ENCODE measurements at places on chromosomes 2 and 18.

DNA sequence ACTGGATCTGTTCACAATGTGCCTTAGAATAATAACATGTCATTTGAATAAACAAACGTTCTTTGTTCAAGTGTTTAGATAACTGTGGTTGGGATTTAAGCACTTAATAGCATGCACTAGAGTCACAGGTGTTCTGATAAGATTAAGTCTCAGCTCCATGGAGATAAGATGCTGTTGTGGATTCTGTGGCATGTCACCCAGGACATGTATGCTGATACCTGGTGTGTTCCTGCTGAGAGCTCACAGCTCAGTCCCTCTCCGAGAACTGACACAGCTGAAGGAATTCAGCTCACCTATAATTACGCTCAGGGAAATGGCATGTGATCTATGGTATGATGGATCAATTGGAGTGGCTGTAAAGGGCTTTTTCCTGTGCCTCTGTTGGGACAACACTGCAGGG, 75.4 kb upstream of the ST6GAL2 start:
- no peak for DNase-seq

- no peak for DNase-seq
Measured at GRCh38 chr2:226354434-226354833, 445.2 kb downstream of the IRS1 start.

DNA sequence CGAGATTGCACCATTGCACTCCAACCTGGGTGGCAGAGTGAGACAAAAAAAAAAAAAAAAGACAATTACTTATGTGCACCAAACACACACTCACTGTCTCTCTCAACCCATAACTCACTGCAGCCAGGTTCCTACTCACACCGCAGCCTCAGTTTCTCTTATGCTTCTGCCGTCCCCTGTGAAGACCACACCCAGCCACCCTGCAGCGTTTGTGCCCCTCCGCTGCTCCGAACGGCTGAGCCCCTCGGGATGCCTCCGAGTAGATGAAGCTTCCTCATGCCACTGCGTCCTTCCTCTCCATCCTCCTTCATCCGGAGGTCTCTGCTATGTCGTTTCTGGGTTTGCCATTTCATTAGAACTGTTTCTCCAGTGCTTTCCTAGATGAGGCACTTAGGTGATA, 160.1 kb downstream of the TWIST2 start:
- DNase-seq, result no peak

- no peak for DNase-seq
Measured at GRCh38 chr2:15776629-15776919, 163.8 kb upstream of the MYCN start.

DNA sequence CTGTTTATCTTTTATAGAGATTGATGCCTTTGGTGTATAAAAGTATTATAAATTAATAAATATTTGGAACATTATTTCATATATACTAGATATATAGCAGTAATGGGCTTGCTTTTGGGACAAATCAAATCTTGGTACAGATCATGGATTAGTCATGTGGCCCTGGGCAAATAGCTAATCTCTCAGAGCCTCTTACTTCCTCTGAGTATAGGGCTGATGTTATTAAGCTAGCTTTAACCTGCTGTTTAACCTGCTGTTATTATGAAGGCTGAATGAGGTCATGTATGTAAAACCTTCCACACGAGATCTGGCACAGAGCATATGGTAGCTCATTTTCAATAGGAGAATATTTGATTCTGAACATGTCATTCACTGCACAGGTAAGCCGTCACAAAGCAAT, 5.7 kb downstream of the ITGB6 start:
- DNase-seq, result no peak

DNA sequence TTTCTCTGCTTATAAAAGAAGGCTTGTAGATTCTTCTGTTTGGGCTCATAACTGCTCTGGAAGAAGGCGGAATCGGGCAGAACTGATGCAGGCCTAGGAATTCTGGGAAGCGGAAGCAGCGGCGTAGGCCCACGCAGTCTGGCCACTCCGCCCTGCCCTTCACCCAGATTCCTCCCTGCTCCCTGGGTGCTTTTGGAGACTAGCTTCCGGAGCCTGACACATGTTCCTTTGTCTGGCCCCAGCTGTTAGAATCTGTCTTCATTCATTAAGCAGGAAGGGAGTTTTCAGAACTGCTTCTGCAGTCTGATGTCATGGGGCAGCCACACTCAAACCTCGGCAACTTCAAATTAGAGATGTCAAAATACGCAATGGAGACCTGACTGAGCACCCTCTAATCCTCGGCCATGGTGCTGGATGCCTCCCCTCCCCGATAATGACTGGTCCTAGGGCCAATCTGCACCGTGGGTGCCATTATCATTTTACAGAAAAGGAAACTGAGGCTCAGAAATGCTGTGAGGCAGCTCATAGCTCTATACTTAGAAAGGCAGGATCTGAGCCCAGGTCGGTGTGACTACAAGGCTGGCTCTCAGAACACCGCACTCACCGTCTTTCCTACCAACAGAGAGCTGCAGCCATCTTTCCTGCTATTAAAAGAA, 275.7 kb downstream of the MYCN start:
- DNase-seq, result no peak

- DNase-seq, result no peak
Measured at GRCh38 chr2:176960736-176961520, 251.7 kb upstream of the HNRNPA3 start.

- no peak for DNase-seq
Measured at GRCh38 chr2:3198119-3198518, 179.5 kb downstream of the EIPR1 start.

- no peak for DNase-seq
Measured at GRCh38 chr2:150610670-150611279, 123.3 kb upstream of the RND3 start.

GRCh38 chr2:143525402-143525860, 396.2 kb downstream of the ARHGAP15 start:
- no peak for DNase-seq

GRCh38 chr2:101307503-101307902, 998 bp downstream of the RNF149 start:
- DNase-seq, result no peak

- DNase-seq, result no peak
Measured at GRCh38 chr18:1020731-1021344, 116.2 kb downstream of the ADCYAP1 start.

GRCh38 chr2:52879561-52879960, 888.0 kb upstream of the CHAC2 start:
- DNase-seq, result no peak

GRCh38 chr2:138469411-138469810, 32.2 kb upstream of the SPOPL start:
- no peak for DNase-seq

DNA sequence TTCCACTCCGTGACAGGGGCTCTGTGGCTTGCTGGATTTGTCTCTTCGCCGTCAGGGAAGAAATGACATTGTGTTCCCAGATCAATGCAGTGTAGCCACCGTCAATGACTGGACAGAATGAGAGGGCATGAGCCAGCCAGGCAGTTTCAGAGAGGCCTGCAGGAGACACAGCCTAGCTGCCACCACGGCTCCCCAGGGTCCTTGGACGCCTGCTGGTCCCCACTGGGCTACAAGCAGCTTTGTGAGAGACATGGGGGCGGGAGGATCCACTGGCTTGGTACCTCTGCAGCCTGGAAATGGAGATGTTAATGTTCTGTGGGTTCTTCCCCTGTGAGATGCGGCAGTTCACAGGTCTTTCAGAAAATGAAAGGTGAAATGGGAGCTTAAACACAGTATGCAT, 12.1 kb upstream of the AMER3 start:
- no peak for DNase-seq

DNA sequence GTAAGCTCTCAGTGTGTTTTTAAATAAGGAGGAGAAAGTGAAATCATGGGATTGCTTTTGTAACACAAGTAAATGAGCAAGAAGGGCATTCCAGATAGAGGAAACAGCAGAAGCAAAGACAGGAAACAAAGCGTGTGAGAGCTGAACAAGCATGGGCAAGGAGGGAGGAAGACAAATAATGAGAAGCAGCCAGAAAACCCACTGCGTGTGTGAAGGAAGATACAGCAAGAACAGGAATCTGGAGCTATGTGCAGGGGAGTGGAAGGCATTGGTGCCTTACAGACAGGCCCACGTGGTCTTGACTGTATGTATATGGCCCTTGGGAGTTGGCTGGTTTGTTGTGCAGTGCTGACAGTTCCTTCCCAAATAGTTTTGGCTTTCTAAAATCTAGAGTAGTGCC, 88.6 kb downstream of the AAK1 start:
- no peak for DNase-seq

DNA sequence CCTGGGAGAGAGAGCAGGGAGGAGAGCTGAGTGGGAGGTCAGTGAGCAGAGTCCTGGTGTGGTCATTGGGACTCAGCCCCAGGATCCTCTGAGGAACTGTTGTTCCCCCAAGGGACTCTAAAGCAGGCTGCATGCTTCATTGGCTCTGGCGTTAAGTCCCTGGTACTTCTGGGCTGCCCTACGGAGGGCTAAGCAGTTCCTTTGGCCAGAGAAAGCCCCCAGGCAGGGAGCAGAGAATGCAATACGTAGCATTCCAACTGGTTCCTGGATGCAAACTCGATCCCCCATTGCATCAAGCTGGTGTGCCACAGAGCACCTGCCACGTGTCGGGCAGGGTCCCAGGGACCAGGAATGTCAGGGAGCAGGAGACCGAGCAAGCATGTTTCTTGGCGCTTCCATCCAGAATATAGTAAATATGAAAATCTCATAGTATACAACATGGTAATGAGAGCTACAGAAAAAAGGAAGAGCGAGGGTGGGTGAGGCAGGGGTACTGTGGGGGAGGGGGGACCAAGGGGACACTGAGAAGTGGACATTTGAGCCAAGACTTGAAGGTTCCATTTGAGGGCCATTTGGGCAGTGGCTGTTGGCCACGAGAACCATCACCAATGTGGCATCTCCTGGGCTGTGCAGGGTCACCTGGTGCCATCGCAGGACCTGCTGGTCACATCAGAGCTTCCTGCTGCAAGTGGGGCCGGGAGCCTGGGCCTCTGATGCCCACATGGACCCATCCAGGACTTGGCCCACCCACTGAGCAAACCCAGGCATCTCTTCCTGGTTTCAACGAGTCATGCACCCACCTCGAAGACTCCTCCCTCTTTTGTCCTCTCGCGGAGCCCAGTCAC, 160.4 kb downstream of the ASB1 start:
- no peak for DNase-seq

DNA sequence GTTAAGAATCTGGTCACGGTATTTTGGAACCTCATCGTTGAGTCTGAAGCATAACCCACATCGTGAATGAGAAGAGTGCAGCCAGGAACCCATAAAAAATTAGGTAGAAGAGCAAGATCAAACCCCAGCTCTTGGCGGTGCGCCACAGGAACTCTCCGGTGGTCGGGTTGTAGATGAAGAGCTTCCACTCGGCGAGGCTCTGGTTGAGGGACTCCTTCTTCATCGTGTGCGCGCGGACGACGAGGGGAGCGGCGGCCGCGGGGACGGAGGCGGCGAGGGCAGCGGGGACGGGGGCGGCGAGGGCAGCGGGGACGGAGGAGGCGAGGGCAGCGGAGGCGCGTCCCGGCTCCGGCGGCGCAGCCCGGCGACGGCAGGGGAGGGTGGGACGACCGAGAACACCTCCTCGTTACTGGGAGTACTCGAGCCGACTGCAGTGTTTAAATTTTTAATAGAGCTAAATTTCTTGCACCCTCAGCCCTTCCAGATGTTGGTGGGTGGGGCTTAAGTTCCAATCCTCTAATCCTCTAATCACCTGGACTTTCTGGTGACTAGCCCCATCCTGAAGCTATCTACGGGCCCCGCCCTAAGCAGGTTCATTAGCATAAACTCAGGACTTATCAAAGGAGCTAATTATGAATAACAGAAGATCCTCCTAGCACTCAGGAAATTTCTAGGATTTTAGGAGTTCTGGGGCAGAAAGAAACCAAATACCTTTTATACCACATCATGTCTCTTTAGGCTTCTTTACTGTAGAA, 20.4 kb upstream of the PAPOLG start:
- no peak for DNase-seq

- no peak for DNase-seq
Measured at GRCh38 chr18:21509062-21509461, 91.4 kb downstream of the ESCO1 start.

DNA sequence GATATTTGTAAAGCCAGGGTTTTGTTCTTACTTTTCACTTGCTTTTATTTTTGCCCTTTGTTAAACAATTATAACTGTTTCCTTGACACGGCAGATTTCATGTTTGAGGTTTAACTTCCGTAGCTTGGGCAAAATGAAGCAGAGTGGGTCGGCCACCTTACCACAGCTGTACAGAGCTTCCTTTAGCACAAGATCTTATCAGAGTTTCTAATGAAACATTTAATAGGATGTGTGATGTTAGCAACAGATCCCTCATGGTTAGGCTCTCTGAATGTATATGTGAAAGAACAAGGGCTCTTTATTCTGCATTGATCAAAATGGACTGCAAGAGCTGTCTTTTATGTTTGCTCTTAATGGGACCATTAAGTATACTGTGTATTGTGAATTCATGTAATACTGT, 22.3 kb downstream of the RNF125 start:
- no peak for DNase-seq

DNA sequence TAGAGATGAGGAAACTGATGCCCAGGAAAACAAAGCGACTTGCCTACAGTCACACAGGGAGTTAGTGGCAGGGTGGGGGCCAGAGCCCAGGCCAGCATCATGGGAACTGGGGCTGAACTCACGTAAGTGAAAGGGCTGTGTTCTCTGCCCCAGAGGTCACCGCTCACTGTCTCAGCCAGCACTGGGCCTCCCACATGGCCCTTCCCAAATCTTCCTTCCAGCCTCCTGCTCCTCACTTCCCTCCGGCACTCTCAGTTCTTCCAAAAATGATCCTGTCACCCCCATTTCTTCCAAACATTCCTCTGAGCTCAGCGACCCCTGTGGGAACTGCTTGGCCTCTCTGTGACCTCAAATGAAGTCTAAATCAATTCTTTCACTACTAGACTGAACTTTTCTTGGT, 90.5 kb upstream of the TMEM247 start:
- no peak for DNase-seq

DNA sequence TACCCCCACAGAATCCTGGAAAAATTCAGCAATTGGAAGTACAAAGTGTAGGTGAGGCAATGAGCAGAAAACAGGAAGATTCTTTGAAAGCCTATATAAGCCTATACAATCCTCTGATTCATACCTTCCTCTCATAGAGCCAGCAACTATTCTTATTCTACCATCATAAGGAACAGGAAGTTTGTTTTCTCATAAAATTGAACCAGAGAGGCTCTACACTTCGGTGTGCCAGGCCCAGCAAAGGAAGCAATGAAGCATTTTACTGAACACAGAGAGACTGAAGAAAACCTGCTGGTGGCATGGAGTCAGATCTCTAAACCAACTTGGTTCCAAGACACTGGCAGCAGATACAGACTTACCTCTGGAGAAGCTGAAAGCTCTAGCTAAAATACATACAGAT, 18.7 kb downstream of the CASP8 start:
- DNase-seq, result no peak

All from hematopoietic multipotent progenitor cell treated with erythropoietin and hydrocortisone succinate and interleukin-3 and kit ligand, for 17 days (in vitro differentiated cells).